ENCODE measurements at places on chromosomes 1 and 21. TPM values are rescaled to one million over a fixed set of nuclear protein-coding genes. Genes with fewer than 3 reads are reported as not detected.
A peak's percentile ranks its signal among the peaks of the same experiment; 100 is the strongest.

- DNase-seq: peak; percentile 72
These were observed 227.7 kb upstream of the SAMSN1 start for GRCh38 chr21:14773777-14774345.

GRCh38 chr1:82319546-82319945 lies 518.8 kb downstream of the ADGRL2 start:
- DNase-seq: no peak

- no peak for DNase-seq
These were observed 41.2 kb downstream of the DMAP1 start for GRCh38 chr1:44254392-44254910.

DNA sequence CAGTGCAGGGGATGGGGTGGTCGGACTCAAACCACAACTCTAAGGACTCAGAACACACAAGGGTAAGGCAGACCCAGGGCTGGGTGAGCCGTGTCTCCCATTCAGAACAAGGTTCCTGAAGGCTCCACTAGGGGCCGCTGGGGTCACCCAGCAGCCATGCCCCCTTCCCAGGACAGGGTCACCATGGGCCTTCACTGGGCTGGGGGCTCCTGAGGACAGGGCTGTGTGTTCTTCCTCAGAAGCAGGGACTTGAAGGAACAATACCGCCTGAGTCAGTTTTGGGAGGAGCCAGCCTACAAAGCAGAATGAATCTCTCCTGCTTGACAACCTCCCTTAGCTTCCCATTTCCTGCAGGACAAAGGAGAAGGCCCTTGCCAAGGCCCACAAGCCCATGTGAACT lies 15.4 kb downstream of the RIMS3 start:
- no peak for DNase-seq

DNA sequence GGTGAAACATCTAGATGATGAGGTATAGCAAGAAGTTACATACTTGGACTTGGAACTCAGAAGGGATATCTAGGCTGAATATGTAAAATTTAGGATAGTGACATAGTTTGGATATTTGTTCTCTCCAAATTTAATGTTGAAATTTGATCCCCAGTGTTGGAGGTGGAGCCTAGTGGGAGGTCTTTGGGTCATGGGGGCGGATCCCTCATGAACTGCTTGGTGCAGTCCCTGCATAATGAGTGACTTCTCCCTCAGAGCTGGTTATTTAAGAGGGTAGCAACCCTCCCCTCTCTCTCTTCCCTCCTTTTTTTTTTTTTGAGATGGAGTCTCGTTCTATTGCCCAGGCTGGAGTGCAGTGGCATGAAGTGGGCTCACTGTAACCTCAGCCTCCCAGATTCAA lies 15.5 kb downstream of the ST3GAL3 start:
- DNase-seq: no peak

GRCh38 chr1:18922319-18922726 lies 20.0 kb upstream of the ALDH4A1 start:
- no peak for DNase-seq

- no peak for DNase-seq
These were observed 31.8 kb downstream of the SDCCAG8 start for GRCh38 chr1:243287652-243288051.

- no peak for DNase-seq
These were observed 53.6 kb downstream of the FOXO6 start for GRCh38 chr1:41414716-41415306.

GRCh38 chr1:151708891-151709290 lies 7.7 kb downstream of the CELF3 start:
- DNase-seq: no peak

DNA sequence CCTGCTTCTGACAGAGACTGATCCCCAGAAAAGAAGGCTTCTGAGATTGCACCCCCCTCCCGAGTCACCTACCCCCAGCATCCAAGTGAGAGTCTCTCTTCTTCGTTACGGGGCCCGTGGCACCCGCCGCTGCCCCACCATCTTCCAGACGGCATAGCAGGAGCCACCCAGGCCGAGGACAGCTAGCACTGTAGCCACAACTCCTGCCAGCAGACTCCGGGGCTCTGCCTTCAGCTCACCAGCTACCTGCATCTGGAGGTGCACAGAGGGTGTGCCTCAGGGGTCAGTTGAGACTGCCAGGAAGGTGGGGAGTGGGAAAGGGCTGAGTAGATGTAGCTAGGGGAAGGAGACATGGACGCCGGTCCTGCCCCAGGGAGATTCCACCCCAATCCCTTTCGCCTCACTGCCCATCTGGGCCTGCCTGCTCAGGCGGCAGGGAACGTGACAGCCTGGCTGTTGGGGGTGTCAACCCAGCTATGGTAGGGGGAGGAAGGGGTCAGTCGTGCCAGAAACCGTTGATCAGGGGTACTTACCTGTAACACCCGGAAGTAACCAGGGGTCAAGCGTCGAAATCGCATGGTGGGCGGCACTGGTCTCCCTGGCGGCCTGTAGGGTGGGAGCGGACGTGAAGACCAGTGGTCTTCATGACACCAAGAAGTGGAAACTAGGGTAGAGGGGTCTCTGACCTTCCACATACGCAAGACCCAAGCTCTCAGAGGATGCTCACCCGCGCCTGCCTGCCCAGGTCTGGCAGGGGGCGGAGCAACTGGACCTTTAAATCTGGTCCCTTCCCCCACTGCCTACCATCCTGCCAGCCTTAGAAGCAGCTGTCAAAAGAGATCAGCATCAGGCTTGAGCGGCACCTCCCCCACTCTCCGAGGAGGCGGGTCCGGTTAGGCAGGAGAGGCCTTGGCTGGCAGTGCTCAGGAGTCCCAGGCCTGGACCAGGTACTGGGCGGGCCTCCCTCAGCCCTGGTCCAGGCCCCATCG lies at the start of gene ZNF593OS:
TSS of gene ZNF593OS (minus strand) at position 749 of the 989 bp plus-strand sequence. CDS start at position 578, 171 bp downstream.
- no peak for DNase-seq

GRCh38 chr1:159999204-159999603 lies 32.6 kb downstream of the PIGM start:
- DNase-seq: no peak

DNA sequence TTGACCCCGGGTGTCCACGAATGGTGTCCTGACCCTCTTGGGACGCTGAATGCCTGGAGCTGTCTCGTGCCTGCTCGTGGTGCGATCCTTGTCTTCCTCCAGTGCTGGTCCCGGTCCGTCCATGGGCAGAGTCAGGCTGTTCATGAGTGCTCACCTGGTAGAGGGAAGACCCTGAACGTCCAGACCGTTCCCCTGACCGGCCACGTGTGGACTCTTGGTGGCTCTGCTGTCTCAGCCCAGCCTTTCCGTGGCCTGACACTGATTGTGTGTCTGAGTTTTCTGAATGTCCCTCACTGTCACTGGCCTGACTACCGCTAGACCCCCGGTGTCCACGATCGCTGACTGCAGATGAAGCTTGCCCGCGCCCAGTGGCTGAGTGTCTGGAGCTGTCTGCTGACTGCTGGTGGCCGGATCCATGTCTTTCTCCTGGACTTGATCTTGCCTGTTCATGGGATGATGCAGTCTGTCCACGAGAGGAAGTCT lies 11.7 kb downstream of the FLG start:
- no peak for DNase-seq

GRCh38 chr1:204177133-204177532 lies 11.0 kb upstream of the REN start:
- DNase-seq: no peak

The SEMA4A gene
- 3.9 TPM for total RNA-seq

The RGL1 gene
- 3.7 TPM for total RNA-seq
